ENCODE measurements at places on chromosomes 3 and 15.

DNA sequence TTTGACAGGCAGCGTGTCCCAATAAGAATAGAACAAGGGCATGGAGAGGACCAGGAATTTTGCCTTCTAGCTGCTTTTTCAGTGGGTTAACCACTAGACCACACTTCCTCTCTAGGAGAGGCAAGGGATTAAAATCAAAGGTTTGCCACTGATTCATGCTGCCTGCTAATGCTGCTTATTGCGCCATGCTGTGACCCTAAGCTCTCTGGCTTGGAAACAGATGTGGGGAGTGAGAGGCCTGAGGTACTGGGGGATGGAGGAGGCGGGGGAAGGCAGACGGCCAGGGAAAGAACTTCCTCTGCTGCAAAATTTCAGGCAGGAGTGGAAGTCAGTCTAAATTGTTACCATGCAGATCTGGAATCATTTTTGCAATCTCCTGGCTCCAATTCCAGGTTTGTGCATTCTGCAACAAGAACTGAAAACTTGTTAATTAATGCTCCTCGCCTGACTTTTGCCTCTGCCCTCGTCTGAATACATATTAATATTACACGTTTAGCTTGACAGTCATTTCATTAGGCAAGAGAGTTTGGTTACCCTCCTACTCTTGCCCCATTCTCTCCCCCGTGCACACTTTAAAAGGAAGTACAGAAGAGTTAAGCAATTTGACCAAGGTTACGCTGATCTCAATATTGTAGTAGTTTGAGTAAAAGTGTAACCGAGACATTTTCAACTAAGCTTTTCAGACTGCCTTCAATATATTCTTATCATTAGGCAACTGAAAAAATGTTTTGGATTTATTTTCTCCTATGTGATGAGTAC, 121.7 kb upstream of the SPRED1 start:
- H3K27ac ChIP-seq = peak overlapping the region; percentile 57
- no peaks in the 10 kb centered on the region for H3K36me3 ChIP-seq
- H3K4me1 ChIP-seq = peaks cover 8% of the 10 kb centered on the region
- H3K27me3 ChIP-seq = no peaks in the 10 kb centered on the region
- peak; percentile 90 for DNase-seq

DNA sequence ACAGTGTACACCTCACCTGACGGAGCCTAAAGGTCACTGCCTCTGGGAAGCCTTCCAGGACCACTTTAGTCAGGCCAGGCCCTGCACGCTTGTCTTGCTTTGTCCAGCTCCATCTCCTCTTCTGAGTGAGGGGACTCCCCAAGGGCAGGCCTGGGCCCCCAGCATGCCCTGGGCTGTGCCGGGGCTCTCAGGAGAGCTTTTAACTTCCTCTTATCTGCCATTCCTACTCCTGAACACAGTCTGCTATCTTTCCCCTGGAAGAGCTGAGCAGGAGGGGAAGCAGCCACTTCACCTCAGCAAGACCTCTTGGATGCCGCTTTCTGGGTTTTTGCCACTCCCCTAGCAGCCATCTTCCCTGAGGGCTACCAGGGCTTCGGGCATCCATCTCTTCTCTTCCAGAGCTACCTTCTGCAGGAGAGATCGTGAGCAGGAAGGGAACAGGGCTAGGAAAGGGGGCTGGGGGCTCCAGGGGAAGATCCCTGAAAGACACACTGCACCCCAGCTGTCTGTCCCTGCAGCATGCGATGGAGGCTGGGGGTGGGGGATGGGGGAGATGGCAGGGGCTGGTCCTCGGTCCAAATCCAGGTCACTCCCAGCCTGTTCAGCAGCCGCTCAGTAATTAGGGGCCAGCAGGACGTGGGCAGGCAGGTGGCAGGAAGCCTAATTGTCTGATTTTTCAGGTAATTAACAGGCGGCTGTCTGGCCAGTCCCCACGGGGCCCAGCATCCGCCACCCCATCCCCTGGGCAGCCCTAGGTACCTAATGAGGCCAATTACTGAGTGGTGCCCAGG, 19.9 kb upstream of the RPL29 start:
- DNase-seq = no peak
- H3K27me3 ChIP-seq = no peaks in the 10 kb centered on the region
- peak overlapping the region; percentile 92 for H3K27ac ChIP-seq
- H3K4me3 ChIP-seq = no peak overlapping the region

DNA sequence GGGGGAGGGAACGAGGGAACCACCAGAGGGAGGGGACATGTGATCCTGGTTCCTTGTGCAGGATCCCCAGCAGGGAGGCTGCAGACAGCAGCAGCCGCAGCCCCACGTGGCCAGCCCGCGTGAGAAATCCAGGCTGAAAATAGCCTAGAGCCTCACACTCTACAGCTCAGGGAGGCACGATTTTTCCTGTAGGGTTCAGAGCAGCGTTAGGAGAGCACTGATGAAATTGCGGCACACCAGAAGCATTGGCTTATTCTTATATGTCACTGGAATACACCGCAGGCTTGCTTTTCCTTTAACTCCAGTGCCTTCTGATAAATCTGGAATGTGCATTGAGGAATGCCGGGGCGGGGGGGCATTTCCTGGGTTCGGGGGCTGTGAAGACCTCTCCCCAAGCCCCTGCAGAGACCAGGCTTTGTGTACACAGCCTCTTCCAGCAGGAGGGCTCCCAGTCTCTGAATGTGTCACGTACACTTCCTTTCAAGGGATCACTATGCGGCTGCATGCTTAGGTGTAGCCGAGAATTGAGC, 193.0 kb downstream of the ATP10A start:
- DNase-seq = peak; percentile 90
- no peaks in the 10 kb centered on the region for H3K36me3 ChIP-seq
- peak overlapping the region; percentile 5 for H3K4me3 ChIP-seq
- H3K27me3 ChIP-seq = no peaks in the 10 kb centered on the region
- H3K27ac ChIP-seq = peak overlapping the region; percentile 55

GRCh38 chr3:23823620-23824019, 17.9 kb downstream of the UBE2E1 start:
- no peaks in the 10 kb centered on the region for H3K27me3 ChIP-seq
- peaks cover 17% of the 10 kb centered on the region for H3K4me1 ChIP-seq
- H3K27ac ChIP-seq = no peak overlapping the region
- no peaks in the 10 kb centered on the region for H3K36me3 ChIP-seq
- no peak for DNase-seq

GRCh38 chr15:47326410-47327333, 390.6 kb upstream of the SEMA6D start:
- H3K36me3 ChIP-seq = no peaks in the 10 kb centered on the region
- no peaks in the 10 kb centered on the region for H3K27me3 ChIP-seq
- DNase-seq = no peak

- H3K27ac ChIP-seq = no peak overlapping the region
- no peaks in the 10 kb centered on the region for H3K36me3 ChIP-seq
- DNase-seq = no peak
- H3K4me1 ChIP-seq = no peaks in the 10 kb centered on the region
Observed at GRCh38 chr3:114122027-114122709, 56.7 kb downstream of the DRD3 start.

DNA sequence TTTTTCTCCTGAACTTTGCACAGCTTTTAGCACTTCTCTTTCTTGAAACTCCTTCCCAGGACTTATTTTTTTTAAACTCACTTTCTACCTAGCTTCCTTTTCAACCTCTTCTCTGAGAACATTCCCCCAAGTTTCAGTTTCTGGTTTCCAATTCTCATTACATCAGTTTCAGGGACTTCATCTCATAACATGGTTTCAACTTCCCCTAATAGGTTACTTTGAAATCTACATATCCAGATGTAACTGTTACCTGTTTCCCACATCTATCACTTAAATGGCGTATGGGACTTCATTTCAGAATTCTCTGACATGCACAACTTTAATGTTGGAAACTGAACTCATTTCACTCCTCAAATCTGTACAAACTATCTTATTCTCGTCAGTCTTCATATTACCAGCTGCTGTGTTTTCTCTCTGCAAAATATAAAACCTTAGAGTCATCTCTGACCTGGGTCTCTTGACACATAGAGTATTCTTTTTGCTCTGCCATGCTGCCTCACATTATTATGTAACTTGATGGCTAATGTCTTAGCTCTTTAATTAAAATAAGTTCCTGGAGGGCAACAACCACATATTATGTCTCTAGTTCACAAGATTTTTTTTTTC, 58.4 kb downstream of the NME9 start:
- DNase-seq = no peak
- no peak overlapping the region for H3K4me3 ChIP-seq
- no peaks in the 10 kb centered on the region for H3K4me1 ChIP-seq

- no peak overlapping the region for H3K4me3 ChIP-seq
- H3K4me1 ChIP-seq = no peaks in the 10 kb centered on the region
- no peak overlapping the region for H3K27ac ChIP-seq
- no peaks in the 10 kb centered on the region for H3K36me3 ChIP-seq
Observed at GRCh38 chr3:14304101-14305045, 98.0 kb upstream of the SLC6A6 start.

GRCh38 chr3:37506956-37507535, 332.7 kb upstream of the LRRFIP2 start:
- no peak for DNase-seq
- H3K4me3 ChIP-seq = no peak overlapping the region
- no peaks in the 10 kb centered on the region for H3K27me3 ChIP-seq
- H3K36me3 ChIP-seq = peaks cover 35% of the 10 kb centered on the region

DNA sequence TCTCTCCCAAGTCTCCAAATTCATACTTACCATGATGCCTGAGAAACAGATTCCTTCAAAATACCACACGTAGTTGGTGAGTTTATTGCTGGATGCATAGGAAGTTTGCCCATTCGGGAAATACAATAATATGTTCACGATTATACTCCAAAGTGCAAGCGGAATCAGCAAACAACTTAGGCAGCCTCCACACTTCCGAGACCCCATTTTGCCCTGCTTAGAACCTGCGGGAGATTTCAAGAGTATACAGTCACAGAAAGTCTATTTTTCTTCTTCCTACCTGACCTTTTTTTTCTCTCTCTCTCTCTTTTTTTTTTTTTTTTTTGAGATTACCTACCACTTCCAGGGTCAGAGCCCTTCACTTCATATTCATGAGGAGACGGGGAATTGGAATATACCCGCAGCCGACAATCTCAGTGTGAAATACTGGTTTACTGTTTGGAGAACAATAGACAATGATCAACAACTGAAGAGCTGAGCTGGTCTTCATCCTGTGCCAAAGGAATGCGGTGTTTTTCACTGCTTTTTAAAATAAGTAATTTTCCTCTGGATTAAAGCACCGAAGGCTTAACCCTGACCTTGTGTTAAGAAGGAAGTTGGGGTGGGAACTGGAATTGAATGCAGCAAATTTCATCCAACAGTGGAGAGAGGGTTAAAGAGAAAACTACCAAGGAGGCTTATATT, at the start of gene TM4SF18:
TM4SF18 (minus strand) TSS at position 461 of the 684 bp plus-strand sequence; CDS start at position 207, 254 bp downstream.
- no peak for DNase-seq
- H3K27me3 ChIP-seq = no peaks in the 10 kb centered on the region
- H3K36me3 ChIP-seq = no peaks in the 10 kb centered on the region
- H3K4me3 ChIP-seq = no peak within 1 kb of the TSS
- H3K27ac ChIP-seq = no peak within 1 kb of the TSS
- H3K4me1 ChIP-seq = no peaks in the 10 kb centered on the region

DNA sequence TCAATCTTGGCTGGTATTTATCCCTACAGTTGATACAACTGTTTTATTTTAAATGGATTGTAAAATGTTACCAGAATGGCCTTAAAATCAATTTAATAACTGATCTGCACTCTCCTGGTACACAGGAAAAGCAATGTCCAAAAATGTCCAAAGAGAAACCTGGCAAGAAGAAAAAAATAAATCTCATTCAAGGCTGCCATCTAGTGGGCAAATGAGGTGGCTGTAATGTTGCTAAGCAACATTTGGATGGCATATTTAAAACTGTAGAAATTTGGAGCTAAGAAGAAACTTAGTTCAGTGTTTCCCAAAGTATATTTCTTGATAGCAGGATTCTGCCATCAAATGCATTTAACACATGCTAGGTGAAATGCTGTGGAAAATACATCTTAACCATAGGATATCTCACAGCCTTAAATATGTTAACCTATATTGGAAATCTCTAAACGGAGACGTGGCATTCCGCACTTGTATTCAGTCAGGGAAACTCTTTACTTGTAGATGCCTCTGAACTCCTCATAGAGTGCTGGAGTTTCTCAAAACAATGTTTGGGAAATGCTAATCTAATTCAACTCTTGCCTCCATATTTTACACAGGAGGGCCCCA, 216.8 kb downstream of the ERC2 start:
- no peak overlapping the region for H3K4me3 ChIP-seq
- DNase-seq = no peak
- no peaks in the 10 kb centered on the region for H3K27me3 ChIP-seq
- H3K4me1 ChIP-seq = no peaks in the 10 kb centered on the region

- no peak overlapping the region for H3K27ac ChIP-seq
- no peak overlapping the region for H3K4me3 ChIP-seq
- no peak for DNase-seq
- H3K27me3 ChIP-seq = no peaks in the 10 kb centered on the region
- H3K36me3 ChIP-seq = no peaks in the 10 kb centered on the region
Observed at GRCh38 chr15:63288778-63289378, 11.5 kb downstream of the APH1B start.

DNA sequence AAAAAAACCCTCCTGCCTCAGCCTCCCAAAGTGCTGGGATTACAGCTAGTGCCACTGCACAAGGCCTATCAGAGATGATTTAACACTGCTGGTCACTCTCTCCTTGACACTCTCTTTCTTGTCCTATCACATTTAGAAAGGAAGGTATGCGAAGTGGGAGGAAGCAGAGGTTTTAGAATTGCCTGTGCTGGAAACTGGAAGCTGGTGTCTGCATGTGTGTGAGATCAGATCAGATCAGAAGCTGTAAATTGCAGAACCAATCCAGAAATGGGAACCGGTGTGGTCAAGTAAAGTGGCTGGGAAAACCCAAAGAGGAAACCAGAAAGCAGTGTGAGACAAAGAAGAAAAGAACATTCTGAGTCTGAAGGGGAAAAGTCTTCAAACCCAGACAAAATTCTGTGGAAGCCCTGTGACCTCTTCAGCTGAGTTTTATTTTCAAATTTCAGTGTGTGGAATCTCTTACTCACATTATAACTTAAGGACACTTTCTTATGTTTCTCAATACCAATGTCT, 2.8 kb downstream of the EFHB start:
- H3K27me3 ChIP-seq = no peaks in the 10 kb centered on the region
- H3K4me1 ChIP-seq = no peaks in the 10 kb centered on the region
- DNase-seq = no peak
- no peaks in the 10 kb centered on the region for H3K36me3 ChIP-seq
- H3K4me3 ChIP-seq = no peak overlapping the region

DNA sequence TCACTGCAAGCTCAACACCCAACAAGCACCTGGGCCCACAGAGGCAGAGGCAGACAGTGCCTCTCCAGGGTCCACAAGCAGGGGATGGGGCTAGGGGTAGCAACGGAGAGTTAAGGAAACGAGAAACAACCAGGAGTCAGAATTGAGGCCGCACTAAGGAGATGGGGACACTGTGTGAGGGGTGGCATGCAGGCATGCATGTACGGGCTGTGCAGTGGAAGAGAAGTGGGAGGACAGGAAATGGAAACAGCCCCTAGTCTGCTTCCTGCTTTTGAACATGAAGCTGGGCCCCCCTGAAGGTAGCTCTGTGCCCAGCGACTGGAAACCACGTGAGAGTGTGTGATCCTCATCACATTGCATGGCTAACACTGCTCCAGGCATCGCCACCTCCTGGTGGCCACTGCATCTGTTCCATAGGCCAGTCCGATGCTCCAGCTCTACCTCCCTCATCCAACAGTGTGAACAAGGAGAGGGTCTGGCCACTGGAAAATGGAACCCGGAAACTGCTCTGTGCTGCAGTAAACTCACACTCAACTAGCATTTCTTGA, 44.0 kb downstream of the XXYLT1 start:
- H3K27ac ChIP-seq = no peak overlapping the region
- DNase-seq = peak; percentile 35
- H3K27me3 ChIP-seq = no peaks in the 10 kb centered on the region

GRCh38 chr3:193851428-193851847, 258.4 kb downstream of the OPA1 start:
- H3K36me3 ChIP-seq = no peaks in the 10 kb centered on the region
- peak overlapping the region; percentile 52 for H3K27ac ChIP-seq
- no peak for DNase-seq
- H3K4me3 ChIP-seq = no peak overlapping the region
- H3K27me3 ChIP-seq = no peaks in the 10 kb centered on the region
